ENCODE measurements at places on chromosomes 12 and 14.

DNA sequence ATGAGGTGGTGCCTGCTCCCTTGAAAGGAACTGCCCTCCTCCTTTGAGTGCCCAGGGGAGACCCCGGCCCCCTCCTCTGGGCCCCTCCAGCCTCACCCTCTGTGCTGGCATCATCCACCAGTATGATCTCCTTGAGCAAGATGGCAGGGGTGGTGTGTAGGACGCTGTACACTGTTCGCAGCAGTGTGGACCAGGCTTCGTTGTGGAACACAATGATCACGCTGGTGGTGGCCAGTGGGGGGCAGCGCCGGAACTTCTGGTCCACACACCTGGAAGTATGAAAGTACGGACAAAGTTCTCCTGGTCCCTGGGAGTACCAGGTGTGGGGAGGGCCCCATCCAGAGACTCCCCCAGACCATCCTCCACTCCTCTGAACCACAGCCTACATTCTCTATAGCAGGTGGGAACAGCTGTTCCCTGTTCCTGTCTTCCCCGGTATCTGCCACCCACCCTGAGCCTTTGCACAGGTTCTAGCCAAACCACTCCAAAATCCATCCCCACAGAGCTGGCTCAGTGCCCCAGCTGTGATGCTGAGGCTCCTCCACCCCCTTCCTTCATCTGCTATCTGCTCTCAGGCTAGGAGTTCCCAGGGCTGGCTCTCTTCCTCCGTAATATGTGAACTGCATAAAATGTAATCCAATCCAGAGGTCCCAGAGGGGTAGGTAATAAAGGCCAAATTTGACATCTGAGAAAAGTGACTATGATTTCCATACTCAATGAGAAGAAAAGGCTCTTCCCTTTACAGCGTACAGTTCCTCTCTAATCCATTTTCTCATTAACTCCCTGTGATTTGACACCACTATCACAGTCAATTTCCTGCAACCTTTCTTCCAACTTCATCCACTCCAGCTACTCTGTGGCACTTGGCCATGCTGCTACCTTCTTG is 13.9 kb downstream of the GALNT6 start:
- DNase-seq, result no peak

- no peak for DNase-seq
These were observed 31.0 kb downstream of the NINJ2 start for GRCh38 chr12:632102-632696.

GRCh38 chr12:96985515-96986362 is 78.7 kb downstream of the NEDD1 start:
- DNase-seq, result peak; percentile 4

DNA sequence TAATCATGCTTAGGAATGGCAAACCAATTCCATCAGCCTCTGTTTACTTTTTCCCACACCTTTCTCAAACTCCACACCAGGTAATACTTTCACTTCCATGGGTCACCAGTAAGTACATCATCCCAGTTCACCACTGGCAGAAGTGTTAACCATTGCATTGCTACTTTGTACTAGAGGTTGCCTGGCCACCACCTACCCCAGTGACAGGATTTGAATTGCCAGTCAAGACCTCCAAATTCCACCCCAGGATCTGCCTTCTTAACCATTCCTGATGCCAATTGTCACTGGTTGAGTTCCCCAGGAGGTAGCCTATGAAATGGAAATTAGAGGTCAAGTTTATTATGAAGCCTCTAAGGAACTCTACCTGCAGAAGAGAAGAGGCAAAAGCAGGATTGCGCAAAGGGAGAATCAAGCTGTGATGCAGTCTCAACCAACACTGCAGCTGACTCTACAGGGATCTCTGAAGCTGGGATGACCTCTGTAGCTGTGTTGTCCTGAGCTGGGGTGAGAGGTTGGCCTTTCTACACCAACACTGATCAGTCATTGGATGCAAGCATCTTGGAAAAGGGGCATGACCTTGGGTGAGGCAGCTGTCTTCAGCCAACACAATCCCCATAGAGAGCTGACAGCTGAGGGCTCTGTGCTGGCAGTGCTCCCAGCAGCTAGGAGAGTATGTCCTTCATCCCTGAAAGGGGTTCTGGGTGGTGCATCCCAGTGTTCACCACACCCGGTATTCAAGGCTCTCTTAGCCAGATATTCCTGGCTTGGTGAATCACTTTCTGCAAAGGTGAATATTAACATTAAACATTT is 37.0 kb upstream of the HMGA2 start:
- no peak for DNase-seq

DNA sequence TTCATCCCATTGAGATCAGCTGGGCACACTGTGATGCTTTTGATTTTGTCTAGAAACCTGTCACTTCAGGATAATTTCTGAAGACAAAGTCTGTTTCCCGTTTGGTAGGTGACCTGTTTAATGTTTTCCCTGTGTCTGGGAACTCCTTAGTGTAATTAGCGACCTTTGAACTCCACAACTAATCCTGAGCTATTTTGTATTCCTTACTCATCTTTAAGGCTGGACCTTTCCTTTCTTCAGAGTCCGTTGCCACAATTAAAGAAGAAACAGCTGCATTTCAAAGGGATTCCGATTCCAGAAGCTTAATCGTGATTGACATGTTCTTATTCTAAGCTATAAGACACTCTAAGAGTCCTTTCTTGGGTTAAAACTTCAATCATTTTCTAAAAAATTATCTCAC is 22.0 kb downstream of the AP5M1 start:
- DNase-seq, result no peak

DNA sequence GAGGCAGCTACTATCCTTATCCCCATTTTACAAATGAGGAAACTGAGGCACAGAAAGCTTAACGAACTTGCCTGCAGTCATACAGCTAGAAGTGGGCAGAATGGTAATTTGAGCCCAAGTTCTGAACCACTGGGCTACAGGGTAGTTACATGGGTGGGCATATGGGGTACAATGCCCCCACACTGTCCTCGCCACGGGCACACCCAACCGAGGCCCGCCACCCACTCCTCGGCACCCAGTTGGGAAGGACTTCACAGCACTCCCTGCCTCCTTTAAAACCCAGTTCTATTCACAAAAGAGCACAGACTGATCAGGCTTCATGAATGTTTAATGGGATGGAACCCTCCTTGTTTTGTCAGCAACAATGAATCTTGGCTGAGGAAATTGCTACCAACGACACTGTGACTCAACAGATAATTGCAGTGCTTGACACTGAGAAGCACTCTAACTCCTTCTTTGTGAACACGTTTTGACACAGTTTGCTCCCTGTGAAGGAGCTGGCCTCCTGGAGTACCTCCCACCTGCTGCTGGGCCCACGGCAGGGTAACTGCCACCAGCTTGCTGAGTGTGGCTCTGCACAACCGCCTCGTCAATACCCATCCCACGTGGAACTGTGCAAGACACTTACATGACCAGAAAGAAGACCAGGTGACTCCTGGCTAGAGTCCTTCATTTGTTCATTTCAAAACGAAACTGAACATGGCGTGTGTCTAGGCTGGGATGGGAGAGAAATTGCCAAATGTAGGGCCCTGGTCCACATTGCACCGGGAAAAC is 63.5 kb downstream of the CLMN start:
- no peak for DNase-seq

- no peak for DNase-seq
These were observed 200.7 kb downstream of the SLC2A13 start for GRCh38 chr12:39905152-39905551.

DNA sequence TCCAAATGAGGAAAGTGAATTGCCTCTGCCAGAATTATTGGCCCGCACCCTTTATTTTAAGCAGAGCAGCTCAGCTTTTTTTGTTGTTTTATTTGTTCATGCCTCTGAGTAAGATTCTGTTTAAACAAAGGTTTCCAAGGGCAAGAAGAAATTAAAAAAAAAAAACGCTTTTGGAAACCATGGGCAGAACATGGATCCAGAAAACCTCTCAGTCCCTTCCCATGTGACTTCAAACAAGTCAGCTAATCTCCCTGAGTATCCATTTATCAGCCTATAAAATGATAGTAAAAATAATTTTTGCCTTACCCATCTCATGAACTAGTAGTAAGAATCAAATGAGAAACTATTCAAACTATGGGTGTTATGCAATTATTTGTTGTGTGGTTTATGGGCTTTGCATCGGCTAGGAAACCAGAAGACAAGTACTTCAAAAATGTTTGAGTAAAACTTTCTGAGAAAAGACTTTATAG is 27.6 kb downstream of the KITLG start:
- DNase-seq, result no peak

DNA sequence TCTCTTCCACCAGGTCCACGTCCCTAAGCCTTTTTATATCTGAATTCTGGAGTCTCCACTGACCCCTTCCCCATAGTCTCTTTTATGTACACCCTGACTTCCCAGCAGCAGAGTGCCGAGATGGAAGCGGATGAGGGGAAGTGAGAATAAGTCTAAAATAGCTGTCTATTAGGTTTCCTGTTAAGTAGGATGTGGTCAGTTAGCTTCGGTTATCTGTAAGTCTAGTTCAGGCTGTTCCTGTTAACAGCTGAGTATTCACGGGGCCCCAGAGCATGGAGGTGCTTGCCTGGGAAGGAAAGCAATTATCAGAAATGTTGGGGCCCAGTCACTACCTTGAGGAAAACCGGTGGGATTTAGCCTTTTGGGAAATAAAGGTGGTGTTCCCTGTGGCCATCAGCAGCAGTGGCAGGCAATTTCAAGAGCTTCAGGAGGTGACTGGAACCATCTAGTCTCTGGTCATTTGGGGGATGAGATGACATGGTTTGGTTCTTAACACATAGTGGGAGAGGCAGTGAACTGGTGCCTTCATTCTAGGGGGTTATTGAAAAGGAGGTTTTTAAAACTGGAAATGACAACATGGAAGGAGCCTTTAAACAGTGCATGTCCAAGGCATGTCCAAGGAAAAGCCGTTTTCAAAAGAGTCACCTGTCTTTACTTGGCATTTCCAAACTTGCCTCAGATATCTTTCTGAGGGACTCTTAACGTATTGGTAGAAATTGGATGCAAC is 21.8 kb downstream of the CHST11 start:
- DNase-seq, result no peak

- no peak for DNase-seq
These were observed 66.0 kb downstream of the BHLHE41 start for GRCh38 chr12:26058818-26059217.

DNA sequence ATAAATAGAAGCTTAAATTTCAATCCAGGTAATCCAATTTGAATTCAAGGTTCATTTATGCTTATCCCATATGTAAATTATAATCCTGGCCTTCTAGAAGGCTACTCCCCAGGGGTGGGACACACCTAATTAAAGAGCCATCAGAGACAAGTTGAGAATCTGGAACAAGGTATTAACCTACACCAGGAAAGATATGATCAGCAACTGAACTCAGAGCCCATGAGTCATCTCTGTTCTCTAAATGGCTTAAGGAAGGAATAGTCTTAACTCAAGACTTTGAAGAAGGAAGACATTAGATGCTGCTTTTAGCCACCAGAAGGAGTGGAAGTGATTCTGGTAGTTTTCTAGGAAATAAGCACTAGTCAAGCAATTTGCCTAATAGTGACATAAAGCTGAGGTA is 88.0 kb downstream of the KIF21A start:
- no peak for DNase-seq

- no peak for DNase-seq
These were observed 4.0 kb downstream of the RMST start for GRCh38 chr12:97466621-97467020.

- DNase-seq, result no peak
These were observed at the start of gene INHBE for GRCh38 chr12:57454566-57455373. INHBE (plus strand) TSS chr12:57455307; CDS start chr12:57455537, 230 bp downstream.

DNA sequence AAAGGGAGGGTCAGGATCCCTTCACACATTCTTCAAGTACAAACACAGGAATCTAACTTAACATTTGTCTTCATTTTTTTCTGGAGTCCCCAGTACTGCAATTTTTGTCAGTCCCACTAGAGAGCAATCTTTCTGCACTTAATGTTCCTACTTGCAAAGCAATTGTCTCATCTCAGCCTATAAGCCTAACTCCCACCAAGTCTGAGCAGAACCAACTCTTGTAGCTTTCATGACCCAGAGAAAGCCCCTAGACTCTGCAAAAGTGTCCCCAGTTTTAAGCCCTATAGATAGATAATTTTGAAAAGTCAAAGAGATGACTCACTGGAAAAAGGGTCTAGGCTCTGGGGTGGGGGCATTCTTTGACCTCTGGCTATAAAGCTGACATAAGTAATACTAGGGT is 1.8 kb upstream of the ZBTB39 start:
- DNase-seq, result no peak

DNA sequence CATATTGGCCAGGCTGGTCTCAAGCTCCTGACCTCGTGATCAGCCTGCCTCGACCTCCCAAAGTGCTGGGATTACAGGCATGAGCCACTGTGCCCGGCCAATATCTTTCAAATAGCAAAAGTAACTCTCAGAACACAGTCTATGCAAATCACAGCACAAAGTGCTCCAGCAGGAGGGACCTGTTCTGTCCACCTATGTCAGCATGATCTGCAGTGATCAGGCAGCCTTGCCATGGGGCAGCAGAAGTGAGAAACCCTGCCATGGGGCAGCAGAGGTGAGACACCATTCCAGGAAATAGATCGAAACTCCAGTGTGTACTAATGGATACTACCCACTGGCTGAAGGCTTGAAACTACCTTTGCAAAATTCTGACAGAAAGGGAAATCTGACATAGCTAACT is 78.5 kb upstream of the EIF5 start:
- no peak for DNase-seq

DNA sequence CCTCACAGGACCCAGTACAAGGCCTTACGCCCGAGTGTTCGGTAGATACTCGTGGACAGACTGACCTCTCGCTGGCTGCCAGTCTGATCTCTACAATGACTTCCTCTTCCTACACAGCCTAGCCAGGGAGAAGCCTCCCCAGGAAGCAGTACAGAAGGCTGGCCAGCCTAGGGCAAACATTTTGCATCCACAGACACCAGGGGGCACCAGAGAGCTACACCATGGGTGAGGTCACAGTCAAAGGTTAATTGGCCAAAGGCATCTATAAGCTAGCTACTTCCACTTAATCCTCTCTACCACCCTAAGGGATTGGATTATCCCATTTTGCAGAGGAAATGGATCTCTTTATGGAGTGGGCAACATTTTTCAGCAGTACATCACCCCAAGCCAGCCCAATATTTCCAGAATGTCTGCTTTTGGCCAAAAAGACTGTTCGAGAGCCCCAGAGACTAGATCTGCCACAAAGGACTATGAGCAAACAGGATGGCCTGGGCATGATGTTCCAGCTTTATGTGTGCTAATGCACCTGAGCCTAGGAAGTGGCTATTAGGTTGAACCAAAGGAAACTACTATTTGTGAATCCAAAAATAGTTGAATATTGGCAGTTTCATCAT is 14.6 kb upstream of the PNMA1 start:
- peak; percentile 89 for DNase-seq

DNA sequence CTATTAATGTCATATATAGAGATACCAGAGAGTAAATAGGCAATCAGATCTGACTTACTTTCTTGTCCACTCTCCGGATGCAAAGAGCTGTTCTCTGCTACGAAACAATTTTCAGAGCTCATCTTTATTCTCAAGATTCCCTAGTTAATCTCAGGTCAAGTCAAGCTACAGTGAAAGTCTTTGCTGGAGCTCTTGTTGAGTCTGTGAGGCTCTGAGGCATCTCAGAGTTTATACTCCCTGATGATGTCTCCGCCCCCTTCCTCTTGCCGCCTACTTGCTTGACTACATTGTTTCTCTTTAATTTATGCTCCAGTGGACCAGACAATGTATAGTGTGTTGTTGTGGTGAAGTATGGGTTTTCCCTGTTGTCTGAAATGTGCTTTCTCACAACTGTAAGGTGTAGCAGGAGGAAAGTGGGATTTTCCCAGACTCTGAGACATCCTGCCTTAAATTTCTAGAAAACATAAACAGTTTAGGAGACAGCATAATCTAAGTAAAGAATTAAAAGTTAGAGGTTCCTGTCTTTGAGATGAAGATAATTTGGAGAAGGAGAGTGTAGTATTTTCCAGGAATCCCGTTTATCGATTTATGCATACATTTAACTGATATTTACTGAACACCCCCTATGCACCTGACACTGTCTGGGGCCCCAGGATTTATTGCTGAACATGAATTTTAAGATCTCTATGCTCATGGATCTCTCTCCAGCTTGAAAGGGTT is at the start of gene CD69:
Gene CD69 (minus strand): TSS at position 203 of the 720 bp plus-strand sequence. CDS start 81 bp downstream, at position 122.
- no peak for DNase-seq
